Astrocyte (in vitro differentiated cells and primary cell): ENCODE measurements at places on chromosomes 2 and 18. TPM values are rescaled to one million over a fixed set of nuclear protein-coding genes. Genes with fewer than 3 reads are reported as not detected.

The GRB14 gene
- 8.6 and 11.1 TPM in 2 replicates for total RNA-seq

The VAPA gene
- total RNA-seq: 176 and 181 TPM in 2 replicates

The DCDC2C gene
- total RNA-seq: not detected in 2 replicates

The ITGA6 gene
- total RNA-seq: 21.1 and 35.3 TPM in 2 replicates

The SAP130 gene
- 21.5 and 24.6 TPM in 2 replicates for total RNA-seq

The CTAGE1 gene
- 0.12 and 0.30 TPM in 2 replicates for total RNA-seq

The COBLL1 gene
- 17.6 and 18.6 TPM in 2 replicates for total RNA-seq

The DPP10 gene
- 1.1 and 1.3 TPM in 2 replicates for total RNA-seq

The PSMA8 gene
- not detected in 2 replicates for total RNA-seq

The LOXHD1 gene
- not detected in 2 replicates for total RNA-seq

- no peak overlapping the region for H3K27ac ChIP-seq
- H3K4me1 ChIP-seq: no peaks in the 10 kb centered on the region
- H3K36me3 ChIP-seq: no peaks in the 10 kb centered on the region
- no peak for DNase-seq
Observed at GRCh38 chr2:141417246-141417797, 713.5 kb downstream of the LRP1B start.

- H3K4me3 ChIP-seq: no peak overlapping the region
- DNase-seq: peak; percentile 34
- no peaks in the 10 kb centered on the region for H3K36me3 ChIP-seq
- H3K27me3 ChIP-seq: no peaks in the 10 kb centered on the region
Observed at GRCh38 chr2:144876013-144876412, 356.1 kb upstream of the ZEB2 start.

- peak; percentile 43 for DNase-seq
- H3K36me3 ChIP-seq: no peaks in the 10 kb centered on the region
- peaks cover 20% of the 10 kb centered on the region for H3K4me1 ChIP-seq
- no peak overlapping the region for H3K27ac ChIP-seq
- H3K4me3 ChIP-seq: no peak overlapping the region
Observed at GRCh38 chr2:201833781-201834180, 27.4 kb downstream of the CDK15 start.

- H3K27me3 ChIP-seq: no peaks in the 10 kb centered on the region
- H3K4me3 ChIP-seq: no peak overlapping the region
- no peaks in the 10 kb centered on the region for H3K4me1 ChIP-seq
- no peak for DNase-seq
- H3K36me3 ChIP-seq: no peaks in the 10 kb centered on the region
Observed at GRCh38 chr2:84579661-84580060, 63.4 kb downstream of the DNAH6 start.

GRCh38 chr2:239263231-239263630 lies 137.6 kb downstream of the HDAC4 start:
- no peaks in the 10 kb centered on the region for H3K27me3 ChIP-seq
- no peaks in the 10 kb centered on the region for H3K36me3 ChIP-seq
- peaks cover 30% of the 10 kb centered on the region for H3K4me1 ChIP-seq
- H3K27ac ChIP-seq: no peak overlapping the region

- H3K4me1 ChIP-seq: peaks cover 9% of the 10 kb centered on the region
- H3K36me3 ChIP-seq: no peaks in the 10 kb centered on the region
- no peaks in the 10 kb centered on the region for H3K27me3 ChIP-seq
- no peak overlapping the region for H3K4me3 ChIP-seq
- DNase-seq: peak; percentile 84
Observed at GRCh38 chr2:212052412-212053159, 486.0 kb downstream of the ERBB4 start.

- no peak for DNase-seq
- H3K4me3 ChIP-seq: no peak within 1 kb of the TSS
- no peaks in the 10 kb centered on the region for H3K4me1 ChIP-seq
- H3K36me3 ChIP-seq: no peaks in the 10 kb centered on the region
- no peak within 1 kb of the TSS for H3K27ac ChIP-seq
- no peaks in the 10 kb centered on the region for H3K27me3 ChIP-seq
Observed at GRCh38 chr2:232539298-232540231, at the start of gene CHRNG. TSS of gene CHRNG (plus strand) at chr2:232539692. CDS start at chr2:232539748, 56 bp downstream.

- H3K27me3 ChIP-seq: no peaks in the 10 kb centered on the region
- no peak overlapping the region for H3K4me3 ChIP-seq
- H3K4me1 ChIP-seq: no peaks in the 10 kb centered on the region
- no peaks in the 10 kb centered on the region for H3K36me3 ChIP-seq
- peak; percentile 30 for DNase-seq
- no peak overlapping the region for H3K27ac ChIP-seq
Observed at GRCh38 chr2:88669482-88670214, 21.8 kb upstream of the RPIA start.

GRCh38 chr2:236972491-236973342 lies 113.0 kb upstream of the COPS8 start:
- no peak overlapping the region for H3K4me3 ChIP-seq
- DNase-seq: peak; percentile 87
- H3K27ac ChIP-seq: peak overlapping the region; percentile 16
- H3K4me1 ChIP-seq: peaks cover 13% of the 10 kb centered on the region

DNA sequence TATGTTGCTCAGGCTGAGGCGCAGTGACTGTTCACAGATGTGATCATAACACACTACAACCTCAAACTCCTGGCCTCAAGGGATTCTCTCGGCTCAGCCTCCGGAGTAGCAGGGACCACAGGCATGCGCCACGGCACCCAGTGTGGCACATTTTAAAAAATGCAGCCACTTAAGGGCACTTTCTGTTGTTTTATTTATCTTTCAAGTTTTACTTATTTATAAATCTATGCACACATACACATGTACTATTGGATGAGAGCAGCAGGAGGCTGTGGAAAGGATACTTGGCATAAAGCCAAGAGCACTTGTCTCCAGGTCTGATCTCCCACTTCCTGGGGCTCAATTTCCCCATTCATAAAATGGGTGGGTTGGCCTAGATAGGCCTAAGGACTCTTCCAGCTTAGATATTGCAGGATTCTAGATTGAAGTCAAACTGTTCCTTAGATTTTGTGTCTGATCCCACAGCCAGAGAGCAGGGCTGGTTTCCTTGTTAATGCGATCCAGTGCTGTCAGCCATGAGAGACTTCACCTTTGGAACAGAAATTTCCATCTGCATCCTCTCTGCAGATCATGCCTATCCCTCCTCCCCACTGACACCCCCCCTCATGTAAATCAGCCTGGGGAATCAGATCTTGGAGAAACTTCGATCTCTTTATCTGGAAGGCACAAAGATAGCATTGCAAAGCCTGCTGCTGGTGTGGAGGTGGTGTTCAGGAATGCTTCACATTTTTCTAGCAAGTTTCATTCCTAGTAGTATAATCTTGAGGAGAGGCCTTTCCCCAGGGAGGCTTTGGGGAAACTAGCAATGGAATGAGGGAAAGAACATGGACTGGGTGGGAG lies 24.7 kb downstream of the PCBP1 start:
- H3K4me1 ChIP-seq: peaks cover 18% of the 10 kb centered on the region
- H3K27me3 ChIP-seq: no peaks in the 10 kb centered on the region
- no peak overlapping the region for H3K4me3 ChIP-seq

DNA sequence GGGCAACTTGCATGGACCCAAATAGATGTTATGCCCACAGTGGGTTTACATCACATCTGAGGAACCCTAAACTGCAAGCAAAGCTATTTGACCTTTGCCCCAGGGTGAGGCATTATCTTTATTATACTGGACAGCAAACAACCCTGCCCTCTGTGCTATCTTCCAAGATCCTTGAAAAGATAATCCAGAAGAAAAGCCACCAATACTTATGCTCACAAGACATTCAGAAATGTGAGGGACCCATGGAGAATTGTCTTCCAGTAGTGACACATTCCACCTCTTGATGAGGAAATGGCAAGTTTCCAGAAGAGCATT lies 53.0 kb upstream of the NDUFV2 start:
- no peak overlapping the region for H3K4me3 ChIP-seq
- no peaks in the 10 kb centered on the region for H3K27me3 ChIP-seq
- no peak overlapping the region for H3K27ac ChIP-seq
- no peaks in the 10 kb centered on the region for H3K4me1 ChIP-seq
- no peaks in the 10 kb centered on the region for H3K36me3 ChIP-seq

- no peak for DNase-seq
- H3K4me3 ChIP-seq: no peak overlapping the region
- no peaks in the 10 kb centered on the region for H3K36me3 ChIP-seq
- H3K27ac ChIP-seq: no peak overlapping the region
- no peaks in the 10 kb centered on the region for H3K27me3 ChIP-seq
Observed at GRCh38 chr2:153939124-153939796, 67.5 kb downstream of the GALNT13 start.

DNA sequence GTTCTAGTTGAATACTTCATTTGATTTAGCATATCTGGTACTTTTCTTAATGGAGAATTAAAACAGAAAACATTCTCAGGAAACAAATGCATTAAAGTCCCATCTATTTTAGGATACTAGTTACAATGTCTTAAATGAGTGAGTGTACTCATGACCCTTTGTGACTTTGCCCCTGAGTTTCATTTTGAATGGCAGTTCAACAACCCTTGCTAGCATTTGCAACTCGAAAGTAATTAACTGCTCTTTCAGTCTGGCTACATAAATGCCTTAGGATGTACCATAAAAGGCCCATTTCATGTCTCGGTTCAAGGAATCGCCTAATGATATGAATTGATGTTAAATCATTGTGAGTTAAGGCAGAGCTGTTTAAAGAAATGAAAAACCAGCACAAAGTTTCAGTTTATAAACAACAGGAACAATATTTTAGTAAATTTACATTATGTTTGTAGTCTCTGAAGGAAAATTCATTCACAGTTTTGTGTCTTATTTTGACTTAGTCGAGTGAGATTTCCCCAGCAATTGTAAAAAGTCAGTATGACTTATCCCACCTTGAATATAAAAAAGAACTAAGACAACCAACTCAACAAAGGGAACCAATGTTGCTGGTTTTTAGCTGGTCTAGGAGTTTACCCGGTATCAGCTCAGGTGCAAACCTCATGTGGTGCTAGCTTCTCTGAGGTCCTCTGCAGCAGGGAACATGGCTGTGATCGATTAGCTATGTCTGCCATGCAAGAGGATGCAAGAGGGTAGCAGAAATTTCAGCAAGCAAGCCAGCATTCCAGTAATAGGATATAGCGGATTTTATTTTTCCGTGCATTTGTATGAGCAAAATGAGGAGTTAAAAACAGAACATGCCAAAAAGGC lies 386.2 kb downstream of the PTPRM start:
- no peak overlapping the region for H3K27ac ChIP-seq
- no peaks in the 10 kb centered on the region for H3K36me3 ChIP-seq
- no peaks in the 10 kb centered on the region for H3K27me3 ChIP-seq

DNA sequence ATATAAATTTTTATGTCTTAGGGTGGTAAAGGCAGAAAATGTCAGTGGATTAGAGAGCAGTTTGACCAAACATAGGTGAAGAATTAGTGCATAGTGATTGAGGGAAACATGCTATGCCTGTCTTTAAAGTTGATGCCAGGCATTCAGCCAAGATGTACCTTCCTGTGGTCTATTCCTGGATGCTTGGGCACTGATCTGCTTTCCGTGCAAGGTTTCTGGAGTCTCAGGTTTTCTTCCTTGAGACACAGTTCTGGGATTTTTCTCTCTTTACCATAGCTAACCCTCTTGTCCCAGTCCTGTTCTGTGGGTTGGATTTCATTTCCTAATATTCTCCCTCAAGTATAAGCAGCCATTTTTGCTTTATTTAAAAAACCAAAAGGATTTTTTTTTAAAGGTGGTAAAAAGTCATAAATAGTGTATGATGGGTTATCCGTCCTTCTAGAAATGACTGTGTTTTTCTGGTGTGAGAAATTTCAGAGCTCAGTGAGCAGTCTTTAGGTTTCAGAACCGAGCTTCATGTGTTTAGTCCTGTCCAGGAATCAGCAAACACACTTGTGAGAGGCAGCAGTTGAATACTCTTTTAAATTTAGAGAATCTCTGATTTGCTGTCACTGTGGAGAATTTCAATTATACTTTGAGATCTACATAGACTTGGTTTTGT lies 43.0 kb upstream of the CYBRD1 start:
- no peaks in the 10 kb centered on the region for H3K27me3 ChIP-seq
- no peak overlapping the region for H3K27ac ChIP-seq
- no peak overlapping the region for H3K4me3 ChIP-seq
- peaks cover 4% of the 10 kb centered on the region for H3K36me3 ChIP-seq
- peak; percentile 39 for DNase-seq
- H3K4me1 ChIP-seq: no peaks in the 10 kb centered on the region

GRCh38 chr18:1017227-1018058 lies 112.8 kb downstream of the ADCYAP1 start:
- H3K4me1 ChIP-seq: peaks cover 47% of the 10 kb centered on the region
- no peaks in the 10 kb centered on the region for H3K36me3 ChIP-seq
- peak; percentile 76 for DNase-seq
- H3K27ac ChIP-seq: peak overlapping the region; percentile 32

- no peak for DNase-seq
- H3K4me1 ChIP-seq: no peaks in the 10 kb centered on the region
- H3K27ac ChIP-seq: no peak overlapping the region
- no peaks in the 10 kb centered on the region for H3K27me3 ChIP-seq
- H3K36me3 ChIP-seq: no peaks in the 10 kb centered on the region
Observed at GRCh38 chr18:57855551-57855950, 52.4 kb upstream of the ATP8B1 start.

DNA sequence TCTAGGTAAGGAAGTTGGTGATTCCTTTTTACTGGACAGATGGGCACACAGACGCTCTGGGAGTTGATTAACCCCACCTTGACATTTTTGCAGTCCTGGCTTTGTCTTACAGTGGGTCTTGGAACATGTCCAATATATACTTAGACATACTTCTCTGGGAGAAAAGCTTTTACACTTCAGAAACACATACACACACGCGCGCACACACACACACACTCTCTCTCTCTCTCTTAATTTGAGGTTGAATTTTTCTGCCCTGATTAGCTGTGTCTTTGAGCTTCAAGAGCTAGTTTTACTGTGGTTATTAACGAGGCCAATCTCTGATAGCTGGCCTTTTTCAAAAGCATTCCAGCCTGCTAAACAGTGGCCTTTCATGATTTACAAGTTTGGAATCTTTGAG lies 215.0 kb downstream of the MYCN start:
- no peak overlapping the region for H3K4me3 ChIP-seq
- H3K36me3 ChIP-seq: no peaks in the 10 kb centered on the region
- no peaks in the 10 kb centered on the region for H3K27me3 ChIP-seq

DNA sequence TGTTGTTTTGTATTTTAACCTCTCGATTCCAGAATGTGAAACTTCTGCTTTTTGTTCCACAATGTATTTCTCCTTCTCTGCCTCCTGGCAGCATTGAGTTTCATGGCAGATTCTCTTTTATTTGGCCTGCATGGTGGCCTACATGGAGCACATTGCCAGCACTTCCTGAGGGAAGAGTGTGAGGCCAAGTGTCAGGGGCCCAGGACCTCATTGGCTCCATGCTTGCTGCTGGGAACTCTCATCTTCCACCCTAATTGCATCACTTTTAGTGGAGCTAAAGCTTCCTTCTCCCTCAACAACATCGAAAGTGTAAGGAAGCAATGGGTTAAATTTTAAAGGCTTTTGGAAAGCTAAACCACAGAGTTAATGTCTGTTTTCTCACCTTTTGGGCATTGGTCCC lies 9.5 kb downstream of the TRIB2 start:
- H3K36me3 ChIP-seq: peaks cover 39% of the 10 kb centered on the region
- H3K27ac ChIP-seq: no peak overlapping the region
- no peaks in the 10 kb centered on the region for H3K27me3 ChIP-seq
- no peak for DNase-seq
- H3K4me1 ChIP-seq: peaks cover 44% of the 10 kb centered on the region

DNA sequence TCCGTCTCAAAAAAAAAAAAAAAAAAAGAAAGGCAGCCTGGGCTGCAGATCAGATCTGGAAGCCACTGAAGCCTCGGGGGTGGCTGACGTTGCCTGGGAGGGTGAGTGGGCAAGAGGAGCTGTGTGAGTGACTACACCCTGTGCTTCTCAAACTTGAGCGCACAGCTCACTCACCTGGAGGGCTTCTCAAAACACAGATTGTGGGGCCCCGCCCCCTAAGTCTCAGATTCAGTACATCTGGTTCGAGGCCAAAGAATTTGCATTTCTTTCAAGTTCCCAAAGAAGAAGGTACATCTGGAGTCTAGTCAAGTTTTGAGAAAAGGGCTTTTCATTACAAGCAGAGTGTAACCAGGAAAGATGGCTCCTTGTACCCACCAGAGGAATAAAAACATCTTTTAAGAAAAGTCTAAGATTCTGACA lies 97.7 kb upstream of the CAB39 start:
- H3K27me3 ChIP-seq: no peaks in the 10 kb centered on the region
- H3K4me3 ChIP-seq: no peak overlapping the region
- no peak overlapping the region for H3K27ac ChIP-seq
- no peak for DNase-seq
- no peaks in the 10 kb centered on the region for H3K36me3 ChIP-seq
